Endothelial cell of umbilical vein (primary cell): ENCODE measurements at places on chromosomes 5 and 9. TPM values are rescaled to one million over a fixed set of nuclear protein-coding genes. Genes with fewer than 3 reads are reported as not detected.

Gene BSPRY
- not detected in 2 replicates for total RNA-seq

Gene SLC6A18
- total RNA-seq: not detected in 2 replicates

Gene PAPPA
- total RNA-seq: 0.12 and 0.13 TPM in 2 replicates

Gene SLC6A7
- not detected in 2 replicates for total RNA-seq

Gene IFNK
- total RNA-seq: not detected in 2 replicates

Gene CA9
- total RNA-seq: 0.42 TPM in 1 of 2 replicates, not detected in the other

Gene GDA
- total RNA-seq: not detected in 2 replicates

Gene TJP2
- 167 and 168 TPM in 2 replicates for total RNA-seq

Gene AGXT2
- not detected in 2 replicates for total RNA-seq

Gene LRRC19
- not detected in 2 replicates for total RNA-seq

Gene INSYN2B
- 8.2 and 9.9 TPM in 2 replicates for total RNA-seq

Gene TMEM252
- not detected in 2 replicates for total RNA-seq

Gene ZDHHC11
- 2.1 and 4.4 TPM in 2 replicates for total RNA-seq

Gene FOXD4
- 0.35 and 0.42 TPM in 2 replicates for total RNA-seq

Gene PCDHB4
- total RNA-seq: 0.21 TPM in 1 of 2 replicates, not detected in the other

Gene GLDC
- total RNA-seq: 2.6 and 4.7 TPM in 2 replicates

Gene STK32A
- total RNA-seq: not detected in 2 replicates

Gene ITGA1
- total RNA-seq: 1.9 and 3.3 TPM in 2 replicates

Gene SLC9A3
- total RNA-seq: 0.82 and 0.92 TPM in 2 replicates

Gene CSF1R
- not detected in 2 replicates for total RNA-seq

Gene PCDHA1
- total RNA-seq: not detected in 2 replicates

Gene GABRA1
- not detected in 2 replicates for total RNA-seq

Gene SCGB3A1
- 0.73 TPM in 1 of 2 replicates, not detected in the other for total RNA-seq

Gene PCDHGB7
- total RNA-seq: 12.6 and 13.0 TPM in 2 replicates

Gene PTGDS
- not detected in 2 replicates for total RNA-seq

Gene SLC31A2
- 3.7 and 4.0 TPM in 2 replicates for total RNA-seq

Gene CD180
- not detected in 2 replicates for total RNA-seq

Gene RPL12
- total RNA-seq: 1,231 and 1,361 TPM in 2 replicates

Gene HTR1A
- not detected in 2 replicates for total RNA-seq

Gene HAPLN1
- not detected in 2 replicates for total RNA-seq

Gene PDGFRB
- 1.0 and 1.7 TPM in 2 replicates for total RNA-seq

Gene TNFSF8
- not detected in 2 replicates for total RNA-seq

Gene NREP
- total RNA-seq: 96.7 and 107 TPM in 2 replicates

Gene PCDHB15
- total RNA-seq: 0.55 and 0.69 TPM in 2 replicates

Gene SLC34A3
- not detected in 2 replicates for total RNA-seq

Gene PIP5KL1
- total RNA-seq: 2.9 and 3.8 TPM in 2 replicates

Gene PCDHB13
- 0.65 and 0.77 TPM in 2 replicates for total RNA-seq

Gene NR6A1
- total RNA-seq: 0.32 and 1.2 TPM in 2 replicates
